GM23338 (cell line): ENCODE measurements at places on chromosomes 5 and 9.

- H3K27me3 ChIP-seq: no peaks in the 10 kb centered on the region
- H3K27ac ChIP-seq: no peak overlapping the region
- H3K36me3 ChIP-seq: no peaks in the 10 kb centered on the region
- peaks cover 17% of the 10 kb centered on the region; the same call in 1 of the 2 replicates for H3K4me1 ChIP-seq
- no peak for DNase-seq
- no peak overlapping the region for H3K4me3 ChIP-seq
These were observed 245.8 kb downstream of the PJA2 start for GRCh38 chr5:109164001-109164400.

DNA sequence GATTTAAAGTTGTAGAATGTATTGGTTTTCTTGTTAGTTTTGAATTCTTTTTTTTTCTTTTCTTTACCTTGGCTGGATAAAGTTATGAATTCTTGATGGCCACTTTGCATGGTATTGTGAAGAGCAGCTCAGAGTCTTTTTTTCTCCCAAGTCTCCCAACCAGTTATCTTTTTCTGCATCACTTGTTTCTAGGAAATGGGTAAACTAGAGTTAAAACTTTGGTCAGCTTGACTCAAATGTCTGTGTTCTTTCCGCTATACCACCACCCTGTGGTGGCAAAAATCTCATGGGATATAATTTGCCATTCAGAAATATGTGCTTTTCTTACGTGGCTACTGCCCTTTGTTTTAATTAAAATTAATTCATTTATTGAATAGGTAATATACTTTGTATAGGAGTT, 113.2 kb downstream of the UNC13B start:
- DNase-seq: no peak
- H3K4me3 ChIP-seq: no peak overlapping the region
- H3K27me3 ChIP-seq: no peaks in the 10 kb centered on the region
- no peaks in the 10 kb centered on the region for H3K36me3 ChIP-seq
- no peak overlapping the region for H3K27ac ChIP-seq

GRCh38 chr5:147321569-147321968, 86.7 kb downstream of the STK32A start:
- H3K36me3 ChIP-seq: no peaks in the 10 kb centered on the region
- no peak overlapping the region for H3K4me3 ChIP-seq
- no peak for DNase-seq
- H3K27me3 ChIP-seq: no peaks in the 10 kb centered on the region
- no peak overlapping the region for H3K27ac ChIP-seq

DNA sequence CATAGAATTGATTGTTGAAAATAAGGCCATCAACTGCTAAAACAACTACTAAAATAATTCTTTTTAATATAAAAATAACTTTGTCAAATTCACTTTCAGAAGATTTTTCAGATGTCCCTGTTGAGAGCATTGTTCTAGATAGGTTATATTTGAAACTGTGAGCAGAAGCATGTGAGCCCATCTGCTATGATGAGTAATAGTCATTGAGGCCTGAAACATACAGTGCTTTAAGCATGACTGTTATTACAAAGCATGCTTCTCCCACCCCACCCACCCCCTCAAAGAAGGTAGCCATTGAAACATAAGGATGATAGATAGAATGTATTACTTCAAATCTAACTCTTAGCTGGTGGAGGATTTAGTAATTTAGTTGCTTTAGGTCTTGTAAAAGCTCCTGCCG, 86.0 kb downstream of the UHRF2 start:
- H3K4me3 ChIP-seq: no peak overlapping the region
- H3K27me3 ChIP-seq: no peaks in the 10 kb centered on the region
- no peak overlapping the region for H3K27ac ChIP-seq
- DNase-seq: no peak
- peaks cover 10% of the 10 kb centered on the region; the same call in 1 of the 2 replicates for H3K36me3 ChIP-seq
- H3K4me1 ChIP-seq: no peaks in the 10 kb centered on the region

DNA sequence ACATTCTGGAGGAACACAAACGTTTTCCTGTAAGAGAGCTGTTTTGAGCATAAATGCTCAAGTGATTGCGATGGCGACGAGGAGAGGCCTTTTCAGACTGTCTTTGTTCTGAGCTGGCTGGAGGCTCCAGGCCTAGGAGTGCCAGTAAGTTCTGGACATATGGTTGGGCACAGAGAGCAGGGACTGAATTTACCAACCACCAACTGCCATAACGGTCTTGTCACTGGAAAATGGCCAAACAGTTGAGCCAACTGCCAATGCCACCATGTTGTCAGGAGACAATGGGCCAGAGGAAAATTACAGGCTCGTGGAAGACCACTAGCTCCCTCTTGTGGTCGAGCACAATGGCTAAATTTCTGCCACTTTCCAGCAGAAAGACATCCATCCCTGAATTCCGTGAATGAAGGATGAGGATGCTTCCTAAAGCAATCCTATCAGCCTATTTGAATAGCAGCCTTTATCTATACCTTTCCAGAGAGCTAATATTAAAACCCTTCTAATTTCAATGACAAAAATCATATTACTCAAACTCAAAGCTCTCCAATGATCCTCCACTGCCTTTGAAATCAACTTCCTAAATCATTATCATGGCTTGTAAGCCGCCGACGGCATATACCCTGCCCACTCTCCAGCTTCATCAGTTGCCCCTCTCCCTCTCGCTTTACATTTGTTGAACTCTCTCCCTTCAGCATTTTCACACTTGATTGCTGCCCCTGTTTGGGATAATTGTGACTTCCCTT, 66.9 kb upstream of the GLIS3 start:
- no peak overlapping the region for H3K4me3 ChIP-seq
- H3K36me3 ChIP-seq: no peaks in the 10 kb centered on the region
- H3K27me3 ChIP-seq: no peaks in the 10 kb centered on the region
- peak; percentile 78 for DNase-seq
- no peak overlapping the region for H3K27ac ChIP-seq

GRCh38 chr5:113163328-113163727, 186.7 kb downstream of the DCP2 start:
- no peak for DNase-seq
- no peaks in the 10 kb centered on the region for H3K27me3 ChIP-seq
- H3K4me3 ChIP-seq: no peak overlapping the region
- H3K27ac ChIP-seq: no peak overlapping the region
- H3K4me1 ChIP-seq: peaks cover 30% of the 10 kb centered on the region

- 0 out of 2 replicates have a peak, but pooled peaks cover 6% of the 10 kb centered on the region for H3K36me3 ChIP-seq
- no peaks in the 10 kb centered on the region for H3K27me3 ChIP-seq
- H3K4me3 ChIP-seq: no peak overlapping the region
- 0 out of 2 replicates have a peak, but pooled peaks cover 6% of the 10 kb centered on the region for H3K4me1 ChIP-seq
These were observed 147.5 kb upstream of the FBXL17 start for GRCh38 chr5:108529381-108529780.

GRCh38 chr5:155303120-155303519, 289.6 kb downstream of the KIF4B start:
- H3K36me3 ChIP-seq: no peaks in the 10 kb centered on the region
- no peak overlapping the region for H3K4me3 ChIP-seq
- DNase-seq: no peak
- H3K27ac ChIP-seq: no peak overlapping the region
- no peaks in the 10 kb centered on the region for H3K27me3 ChIP-seq

DNA sequence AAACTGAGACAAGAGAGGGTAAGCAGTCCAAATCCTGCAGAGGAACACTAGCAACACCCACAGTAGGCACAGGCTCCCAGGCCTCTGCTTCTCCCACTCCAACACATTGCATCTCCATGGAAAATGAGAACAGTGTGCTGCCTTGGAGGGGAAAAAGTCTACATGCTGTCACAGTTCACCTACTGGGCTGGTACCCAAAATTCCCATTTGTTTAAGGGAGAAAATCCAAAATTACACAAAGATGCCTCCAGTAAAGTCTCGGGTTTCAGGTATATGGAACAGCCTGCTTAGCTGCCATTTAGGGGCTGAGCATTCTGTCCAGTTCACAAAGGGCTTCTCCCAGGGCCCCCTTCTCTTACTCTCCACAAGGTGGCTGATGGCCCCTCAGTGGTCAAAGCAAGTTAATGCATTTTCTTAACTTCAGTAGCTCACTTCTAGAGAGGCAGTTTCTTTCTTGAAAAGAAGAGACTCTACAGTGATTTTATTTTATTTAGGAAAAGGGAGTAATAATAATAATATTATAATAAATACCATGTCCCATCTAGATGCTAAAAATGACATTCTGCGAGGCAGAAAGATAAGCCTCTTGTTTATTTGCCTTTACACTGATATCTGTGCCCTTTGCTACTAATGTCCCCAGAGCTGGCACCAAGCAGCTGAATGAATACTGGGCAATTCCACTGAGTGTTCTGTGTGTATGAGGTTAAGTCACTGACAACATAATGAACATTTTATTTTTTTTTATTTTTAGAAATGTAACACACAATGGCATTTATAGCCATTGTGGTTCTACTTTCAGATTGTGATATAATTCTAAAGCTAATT, 89.4 kb downstream of the RGS7BP start:
- peak; percentile 85 for DNase-seq
- no peaks in the 10 kb centered on the region for H3K27me3 ChIP-seq
- H3K27ac ChIP-seq: no peak overlapping the region
- no peaks in the 10 kb centered on the region for H3K36me3 ChIP-seq

DNA sequence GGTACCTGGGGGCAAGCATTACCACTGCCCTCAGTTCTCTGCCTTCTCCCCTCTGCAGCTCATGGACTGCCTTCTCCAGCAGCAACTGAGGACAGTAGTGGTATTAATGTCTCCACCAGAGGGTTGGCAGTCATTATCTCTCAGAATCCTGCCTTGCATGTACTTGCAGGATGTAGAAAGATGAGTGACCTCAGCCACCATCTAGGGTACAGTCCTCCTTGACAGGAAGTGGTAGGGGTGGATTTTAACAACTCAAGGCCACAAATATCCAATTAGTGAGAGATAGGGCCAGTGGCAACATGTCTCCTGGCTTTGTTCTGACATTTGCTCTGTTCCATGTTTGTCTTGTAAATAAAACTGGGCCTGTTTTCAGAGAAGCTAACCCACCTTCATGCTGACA, 47.2 kb downstream of the F2R start:
- no peak overlapping the region for H3K4me3 ChIP-seq
- no peaks in the 10 kb centered on the region for H3K36me3 ChIP-seq
- DNase-seq: no peak

GRCh38 chr9:98593354-98594253, 115.1 kb downstream of the GABBR2 start:
- DNase-seq: no peak
- no peaks in the 10 kb centered on the region for H3K4me1 ChIP-seq
- H3K27me3 ChIP-seq: no peaks in the 10 kb centered on the region
- no peak overlapping the region for H3K27ac ChIP-seq
- no peaks in the 10 kb centered on the region for H3K36me3 ChIP-seq

- H3K36me3 ChIP-seq: no peaks in the 10 kb centered on the region
- no peak overlapping the region for H3K4me3 ChIP-seq
- no peak overlapping the region for H3K27ac ChIP-seq
- no peak for DNase-seq
- H3K27me3 ChIP-seq: no peaks in the 10 kb centered on the region
- H3K4me1 ChIP-seq: no peaks in the 10 kb centered on the region
These were observed 730.0 kb downstream of the MAT2B start for GRCh38 chr5:164235300-164235891.

- H3K4me3 ChIP-seq: no peak overlapping the region
- H3K36me3 ChIP-seq: no peaks in the 10 kb centered on the region
- no peaks in the 10 kb centered on the region for H3K27me3 ChIP-seq
These were observed 77.0 kb upstream of the COL5A1 start for GRCh38 chr9:134564431-134565170.

- no peak for DNase-seq
- H3K36me3 ChIP-seq: no peaks in the 10 kb centered on the region
- no peak overlapping the region for H3K4me3 ChIP-seq
- no peaks in the 10 kb centered on the region for H3K27me3 ChIP-seq
These were observed 5.5 kb upstream of the AK3 start for GRCh38 chr9:4746278-4747030.

GRCh38 chr5:180873615-180874520, 12.8 kb upstream of the ZFP62 start:
- no peaks in the 10 kb centered on the region for H3K4me1 ChIP-seq
- no peaks in the 10 kb centered on the region for H3K27me3 ChIP-seq
- no peak overlapping the region for H3K27ac ChIP-seq
- no peak overlapping the region for H3K4me3 ChIP-seq
- no peaks in the 10 kb centered on the region for H3K36me3 ChIP-seq

- H3K4me1 ChIP-seq: no peaks in the 10 kb centered on the region
- no peak overlapping the region for H3K27ac ChIP-seq
- no peaks in the 10 kb centered on the region for H3K27me3 ChIP-seq
- H3K36me3 ChIP-seq: no peaks in the 10 kb centered on the region
- H3K4me3 ChIP-seq: no peak overlapping the region
These were observed 246.0 kb downstream of the YTHDC2 start for GRCh38 chr5:113759505-113759904.

DNA sequence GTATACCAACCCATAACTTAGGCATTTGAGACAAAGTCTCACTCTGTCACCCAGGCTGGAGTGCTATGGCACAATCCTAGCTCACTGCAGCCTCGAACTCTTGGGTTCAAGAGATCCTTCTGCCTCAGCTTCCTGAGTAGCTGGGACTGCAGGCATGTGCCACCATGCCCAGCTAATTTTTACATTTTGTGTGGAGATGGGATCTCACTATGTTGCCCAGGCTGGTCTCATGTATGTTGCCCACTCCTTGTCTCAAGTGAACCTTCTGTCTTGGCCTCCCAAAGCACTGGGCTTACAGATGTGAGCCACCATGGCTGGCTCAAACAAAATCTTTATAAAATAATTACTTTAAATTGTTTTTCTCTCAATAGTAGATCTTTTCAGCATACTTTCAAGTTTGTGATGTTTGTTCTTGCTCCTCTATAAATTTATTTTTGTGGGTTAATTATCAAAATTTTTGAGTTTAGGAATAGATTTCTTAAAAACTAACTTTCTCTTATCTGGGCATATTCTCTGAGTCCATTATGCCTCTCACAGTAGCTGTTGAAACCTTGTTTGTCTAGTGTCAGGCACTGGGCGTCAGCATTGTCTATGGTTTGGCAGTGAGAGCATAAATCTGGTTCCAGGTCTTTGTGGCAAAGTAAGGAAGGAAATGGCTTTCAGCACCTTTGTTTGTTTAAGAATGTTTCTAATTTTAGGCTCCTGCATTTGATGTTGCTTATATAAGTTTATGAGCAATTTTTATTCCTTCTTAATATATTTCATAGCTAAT, 38.7 kb downstream of the NLN start:
- no peaks in the 10 kb centered on the region for H3K4me1 ChIP-seq
- H3K27me3 ChIP-seq: no peaks in the 10 kb centered on the region
- DNase-seq: no peak
- no peak overlapping the region for H3K4me3 ChIP-seq
- no peak overlapping the region for H3K27ac ChIP-seq

DNA sequence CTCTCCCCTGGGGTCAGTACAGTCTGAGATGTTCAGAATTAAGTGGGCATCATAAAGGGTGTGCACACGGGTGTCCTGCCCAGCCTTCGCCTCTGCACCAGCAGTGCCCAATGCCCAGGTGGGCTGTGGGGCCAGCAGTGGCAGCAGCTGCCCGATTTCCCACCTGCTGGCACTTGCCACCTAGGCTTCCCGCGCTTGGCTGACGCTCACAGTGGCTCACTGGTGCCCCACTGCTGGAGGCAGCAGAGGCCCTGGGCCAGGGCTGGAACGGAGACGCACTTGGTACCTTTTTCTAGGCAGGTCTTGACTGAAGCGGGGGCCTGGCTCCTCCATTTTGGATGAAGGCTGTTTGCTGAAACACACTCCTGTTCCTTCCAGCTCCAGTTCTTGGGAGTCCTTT, 17.0 kb downstream of the MRNIP start:
- peaks cover 8% of the 10 kb centered on the region for H3K36me3 ChIP-seq
- H3K27ac ChIP-seq: no peak overlapping the region
- H3K4me1 ChIP-seq: no peaks in the 10 kb centered on the region
